ENCODE measurements at places on chromosomes 4 and X.

DNA sequence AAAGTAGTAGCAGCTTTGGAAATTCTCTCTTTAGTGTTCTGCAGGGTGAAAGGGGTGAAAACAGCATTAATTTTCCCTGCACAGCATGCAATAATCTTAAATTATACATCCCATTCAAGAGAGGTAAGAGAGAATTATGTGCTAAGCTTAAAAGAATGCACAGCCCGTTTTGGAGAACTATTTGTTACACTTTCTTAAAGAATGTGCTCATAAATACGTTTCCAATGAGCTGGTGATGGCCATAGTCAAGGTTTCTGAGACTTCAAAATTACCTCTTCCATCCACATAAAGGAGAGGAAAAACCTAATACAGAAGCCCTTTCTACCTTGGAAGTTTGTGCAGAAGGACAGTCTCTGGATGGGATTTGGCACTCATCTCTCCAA, 766.7 kb upstream of the TENM3 start:
- no peak for DNase-seq

DNA sequence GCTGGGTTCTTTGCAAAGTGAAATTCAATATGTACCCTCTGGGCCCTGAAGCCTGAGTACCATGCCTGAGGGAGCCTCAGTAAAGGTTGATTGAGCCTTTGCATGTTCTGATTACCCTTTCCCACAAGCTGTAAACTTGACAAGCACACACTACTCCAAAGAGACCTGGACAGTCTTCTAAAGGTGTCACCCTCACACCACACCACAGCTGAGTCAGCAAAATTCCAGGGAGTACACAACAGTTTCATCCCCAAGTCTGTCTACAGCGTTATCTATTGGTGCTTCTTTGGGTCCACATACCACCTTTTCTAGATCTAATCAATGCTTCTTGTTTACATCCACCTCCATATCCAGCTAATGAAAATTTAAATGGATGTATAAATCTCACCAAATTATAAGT, 180.8 kb downstream of the AMELX start:
- DNase-seq: no peak

DNA sequence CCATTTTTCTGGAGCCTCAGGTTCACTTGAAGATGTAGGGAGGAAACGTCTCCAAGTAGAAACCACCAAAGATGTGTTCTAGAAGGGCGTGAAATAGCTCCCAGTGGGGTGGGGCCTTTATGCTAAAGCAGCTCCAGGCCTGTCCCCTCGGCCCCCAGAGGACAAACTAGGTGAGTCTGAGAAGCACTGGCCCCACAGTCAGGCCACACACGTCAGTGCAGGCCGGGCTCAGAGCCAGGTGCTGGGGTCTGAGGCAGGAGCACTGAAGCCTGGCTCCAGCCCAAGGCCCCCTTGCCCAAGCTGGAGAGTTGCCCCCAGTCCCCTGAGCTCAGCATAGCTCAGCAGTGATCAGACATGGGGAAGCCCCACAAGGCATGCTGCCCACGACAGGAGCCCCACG, 95.4 kb upstream of the PSAPL1 start:
- no peak for DNase-seq

- no peak for DNase-seq
Measured at GRCh38 chr4:129358571-129358970, 262.6 kb downstream of the C4orf33 start.

GRCh38 chr4:173367946-173368345, 2.8 kb upstream of the SAP30 start:
- no peak for DNase-seq

DNA sequence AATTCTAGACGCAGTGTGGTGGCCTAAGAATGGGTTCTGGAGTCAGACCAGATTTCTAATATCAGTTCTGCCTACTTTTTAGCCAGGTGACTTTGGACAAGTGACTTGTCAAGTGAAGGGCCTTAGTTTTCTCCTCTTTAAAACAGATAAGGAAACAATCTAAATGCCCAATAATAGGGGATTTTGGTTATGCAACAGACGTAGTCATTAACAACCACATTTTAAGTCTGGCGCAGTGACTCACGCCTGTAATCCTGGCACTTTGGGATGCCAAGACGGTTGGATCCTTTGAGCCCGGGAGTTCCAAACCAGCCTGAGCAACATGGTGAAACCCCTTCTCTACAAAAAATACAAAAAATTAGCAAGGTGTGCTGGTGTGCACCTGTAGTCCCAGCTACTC, 2.1 kb upstream of the ZMYM3 start:
- DNase-seq: no peak

DNA sequence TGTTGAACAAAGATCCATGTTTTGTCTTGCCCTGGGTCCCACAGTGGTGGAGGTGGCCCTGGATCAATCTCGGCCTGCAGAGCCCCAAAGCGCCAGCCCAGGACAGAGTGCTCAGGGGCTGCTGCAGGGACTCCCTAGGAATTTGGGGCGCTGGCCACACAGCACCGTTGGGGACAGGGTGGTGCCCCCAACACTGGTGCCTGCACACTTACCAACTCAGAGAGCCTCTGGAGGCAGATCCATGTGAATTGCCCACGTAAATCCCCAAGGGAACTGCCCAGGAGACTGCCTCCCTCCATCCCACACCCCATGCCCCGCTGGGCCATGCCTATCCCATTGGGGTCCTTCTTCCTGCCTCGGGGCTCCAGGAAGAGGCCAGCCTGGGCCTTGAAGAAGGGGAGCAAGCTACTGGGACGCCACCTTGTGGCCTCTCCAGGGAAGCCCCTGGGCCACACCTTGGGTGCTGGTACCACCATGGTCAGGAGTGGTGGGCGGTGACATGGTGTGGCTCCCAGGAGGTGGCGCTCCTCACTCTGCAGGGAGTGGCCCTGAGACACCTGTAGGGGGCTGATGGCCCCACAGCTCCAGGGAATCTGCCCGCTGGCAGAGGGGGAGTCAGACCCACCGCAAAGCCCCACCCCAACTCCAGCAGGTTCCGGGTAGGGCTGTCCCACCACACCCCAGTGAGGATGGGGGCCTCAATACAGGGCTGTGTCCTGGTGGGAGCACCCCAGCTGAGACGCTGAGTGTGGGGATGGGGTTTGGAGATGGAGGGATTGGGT, 22.8 kb downstream of the CFAP99 start:
- DNase-seq: peak; percentile 67

GRCh38 chrX:8201896-8202331, 30.8 kb upstream of the VCX2 start:
- no peak for DNase-seq

GRCh38 chr4:158521484-158522088, at the start of gene RXFP1:
Gene RXFP1 (plus strand): TSS chr4:158521882. CDS start chr4:158521977, 95 bp downstream.
- no peak for DNase-seq
